ENCODE measurements at places on chromosomes 11 and 22.

DNA sequence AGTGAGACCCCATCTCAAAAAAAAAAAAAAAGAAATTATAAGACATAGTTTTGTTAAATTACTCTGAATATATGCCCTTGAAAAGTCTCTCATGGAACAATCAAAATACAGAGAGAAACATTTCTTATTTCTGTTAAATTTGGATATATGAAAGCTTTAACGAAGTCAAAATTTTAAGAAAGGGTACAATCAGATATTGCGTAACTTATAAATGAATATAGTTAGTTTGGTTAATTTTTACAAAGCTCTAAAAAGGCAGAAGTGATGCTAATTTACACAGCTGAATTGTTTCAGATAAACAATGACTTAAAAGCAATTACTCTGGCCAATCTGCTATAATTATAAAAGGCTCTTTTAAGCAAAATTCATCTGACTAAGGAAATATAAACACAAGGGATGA lies 611.6 kb upstream of the CCDC179 start:
- no peak for DNase-seq

- no peak for DNase-seq
Observed at GRCh38 chr22:30552719-30553118, 6.2 kb upstream of the SEC14L6 start.

- no peak for DNase-seq
Observed at GRCh38 chr11:122594986-122595645, 60.4 kb upstream of the UBASH3B start.

- no peak for DNase-seq
Observed at GRCh38 chr22:22425783-22426624, 82.5 kb downstream of the ZNF280B start.

DNA sequence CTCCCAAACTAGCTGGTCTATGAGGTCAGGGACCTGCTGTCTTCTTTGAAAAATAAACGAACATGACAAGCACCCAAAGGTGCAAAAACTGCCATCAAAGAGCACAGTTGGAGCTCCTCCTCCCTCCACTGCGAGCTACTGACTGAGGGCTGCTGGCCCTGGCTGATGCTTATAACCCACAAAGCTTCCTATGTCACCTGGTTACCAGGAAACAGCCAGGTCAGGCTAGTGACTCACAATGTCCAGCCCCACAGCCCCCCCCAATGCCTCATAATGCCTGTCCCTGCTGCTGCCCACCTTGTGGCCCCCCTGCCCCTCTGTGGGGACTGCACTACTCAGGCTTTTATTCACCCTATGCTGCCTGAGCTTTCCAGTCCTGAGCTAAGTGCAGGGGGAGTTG lies at the start of gene DRICH1:
DRICH1 (minus strand) TSS at position 144 of the 400 bp plus-strand sequence. CDS start 298 bp downstream, outside the sequence.
- no peak for DNase-seq

DNA sequence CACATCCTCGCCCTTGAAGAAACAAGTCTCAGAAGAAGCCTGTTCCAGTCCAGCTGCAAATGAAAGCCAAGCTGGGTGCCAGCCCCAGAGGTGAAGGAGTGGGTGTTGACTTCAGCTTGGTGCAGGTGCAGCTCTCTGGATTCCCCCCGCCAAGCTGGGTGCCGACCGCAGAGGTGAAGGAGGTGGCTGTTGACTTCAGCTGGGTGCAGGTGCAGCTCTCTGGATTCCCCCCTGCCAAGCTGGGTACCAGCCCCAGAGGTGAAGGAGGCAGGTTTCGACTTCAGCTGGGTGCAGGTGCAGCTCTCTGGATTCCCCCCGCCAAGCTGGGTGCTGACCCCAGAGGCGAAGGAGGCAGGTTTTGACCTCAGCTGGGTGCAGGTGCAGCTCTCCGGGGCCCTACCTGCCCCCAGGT lies 1234.0 kb downstream of the TBC1D22A start:
- no peak for DNase-seq

- no peak for DNase-seq
Observed at GRCh38 chr11:72570893-72571661, 103.1 kb downstream of the PDE2A start.

GRCh38 chr11:130609121-130610035 lies 160.9 kb downstream of the ADAMTS15 start:
- peak; percentile 63 for DNase-seq

DNA sequence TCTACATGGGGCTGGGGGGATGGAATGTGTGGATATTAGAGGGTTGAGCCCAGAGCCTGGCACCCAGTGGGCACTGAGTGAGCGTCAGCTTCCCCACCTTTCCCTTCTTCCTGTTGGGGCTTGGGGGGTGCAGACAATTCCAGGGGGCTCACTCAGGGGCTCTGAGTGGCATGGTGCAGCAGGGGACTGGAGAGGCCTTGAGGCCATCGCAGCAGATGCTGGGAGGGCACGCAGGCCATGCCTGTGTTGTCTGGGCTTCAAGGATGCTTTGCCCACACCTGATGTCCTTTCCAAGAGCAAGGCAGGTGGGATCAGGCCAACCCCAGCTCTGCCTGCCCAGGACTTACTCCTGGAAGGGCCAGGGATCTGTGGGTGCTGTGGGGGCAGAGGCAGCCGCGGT lies 11.2 kb upstream of the TTLL12 start:
- no peak for DNase-seq

- no peak for DNase-seq
Observed at GRCh38 chr11:117931971-117932370, 2.8 kb upstream of the TMPRSS13 start.

DNA sequence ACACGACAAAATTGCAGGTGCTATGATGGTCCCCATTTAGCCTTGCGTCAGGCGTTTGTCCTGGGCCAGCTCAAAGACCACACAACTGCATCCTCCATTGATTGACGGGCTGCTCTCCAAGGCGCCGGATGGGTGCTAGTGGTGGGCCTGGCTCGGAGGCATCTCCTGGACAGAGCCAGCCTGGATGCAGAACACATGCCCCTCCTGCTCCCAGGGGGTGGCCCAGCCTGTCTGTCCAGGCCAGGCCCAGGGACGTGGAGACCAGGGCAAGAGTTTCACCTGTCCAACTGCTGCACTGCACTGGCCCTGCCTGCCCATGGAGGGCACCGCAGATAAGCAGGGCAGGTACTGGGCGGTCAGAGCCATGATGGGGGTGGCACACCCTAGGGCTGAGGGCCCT lies 23.4 kb upstream of the FGF19 start:
- no peak for DNase-seq

DNA sequence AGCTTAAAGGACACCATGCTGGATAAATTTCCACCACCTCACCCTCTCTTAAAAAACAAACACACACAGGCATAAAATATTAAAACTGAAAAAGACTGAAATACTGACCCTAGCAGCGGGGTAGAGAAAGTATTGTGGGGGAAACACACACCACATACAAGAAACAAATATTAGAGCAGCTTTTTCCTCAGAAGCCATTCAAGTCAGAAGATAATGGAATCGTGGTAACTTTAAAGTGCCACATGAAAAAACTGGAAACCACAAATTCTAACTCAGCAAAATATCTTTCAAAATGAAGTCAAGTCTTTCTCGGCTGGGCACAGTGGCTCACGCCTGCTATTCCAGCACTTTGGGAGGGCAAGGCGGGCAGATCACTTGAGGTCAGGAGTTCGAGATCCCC lies 223.2 kb downstream of the DYNC2H1 start:
- DNase-seq: no peak

GRCh38 chr11:19743622-19744021 lies 31.0 kb downstream of the NAV2 start:
- no peak for DNase-seq

- no peak for DNase-seq
Observed at GRCh38 chr22:45455621-45456020, 42.1 kb downstream of the RIBC2 start.

GRCh38 chr22:32501836-32502752 lies 27.5 kb downstream of the FBXO7 start:
- DNase-seq: no peak

GRCh38 chr11:103871923-103872551 lies 164.4 kb upstream of the DDI1 start:
- no peak for DNase-seq

- DNase-seq: no peak
Observed at GRCh38 chr11:114783805-114784204, 105.5 kb downstream of the NXPE2 start.

DNA sequence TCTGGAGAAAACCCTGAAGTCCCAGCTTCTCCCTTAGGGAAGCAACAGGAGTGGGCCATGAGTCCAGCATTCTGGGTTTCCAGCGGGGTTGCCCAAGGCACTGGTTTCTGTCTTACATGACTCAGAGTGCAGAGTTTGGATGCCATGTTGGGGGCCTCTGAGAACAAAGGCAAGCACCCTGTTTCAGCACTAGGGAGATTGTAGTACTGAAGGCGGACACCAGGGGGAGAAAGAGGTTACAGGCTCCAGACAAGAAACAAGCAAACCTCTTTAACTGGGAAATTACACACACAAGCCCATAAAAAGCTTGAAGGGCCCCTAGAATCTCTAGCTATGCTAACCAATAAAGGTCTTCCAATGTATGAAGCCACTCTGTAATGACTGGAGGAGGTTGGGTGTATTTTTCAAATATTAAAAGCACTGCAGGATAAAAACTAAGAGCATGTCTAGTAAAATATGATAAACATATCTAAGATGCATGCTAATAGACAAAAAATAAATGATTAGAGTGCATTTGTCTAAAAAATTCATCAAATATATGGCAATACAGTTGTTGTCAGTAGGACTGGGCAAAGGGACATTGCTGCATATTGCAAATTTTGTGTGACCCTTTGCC lies 7.1 kb downstream of the MS4A6E start:
- peak; percentile 14 for DNase-seq

DNA sequence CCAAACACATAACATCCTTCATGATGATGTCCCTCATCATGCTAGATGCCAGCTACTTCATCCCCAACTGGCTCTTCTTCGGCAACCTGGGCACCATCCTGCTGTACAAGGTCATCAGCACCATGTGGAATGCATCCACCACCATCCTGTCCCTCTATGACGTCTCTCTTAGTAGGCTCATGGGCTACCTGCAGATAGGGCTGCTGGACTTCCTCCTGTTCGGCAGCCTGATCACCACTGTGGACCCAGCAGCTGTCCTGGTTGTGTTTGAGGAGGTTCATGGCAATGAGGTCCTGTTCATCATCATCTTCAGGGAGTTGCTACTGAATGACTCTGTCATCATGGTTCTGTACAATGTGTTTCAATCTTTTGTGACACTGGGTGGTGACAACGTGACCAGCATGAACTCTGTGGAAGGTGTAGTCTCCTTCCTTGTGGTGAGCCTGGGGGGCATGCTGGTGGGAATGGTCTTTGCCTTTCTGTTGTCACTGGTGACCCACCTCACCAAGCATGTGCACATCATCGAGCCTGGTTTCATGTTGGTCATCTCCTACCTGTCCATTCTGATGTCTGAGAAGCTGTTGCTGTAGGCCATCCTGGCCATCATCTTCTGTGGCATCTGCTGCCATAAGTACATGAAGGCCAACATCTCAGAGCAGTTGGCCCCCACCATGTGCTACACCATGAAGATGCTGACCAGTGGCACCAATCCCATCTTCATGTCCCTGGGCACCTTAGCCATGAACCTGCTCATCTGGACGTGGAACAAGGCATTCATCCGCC lies 120.7 kb upstream of the SERPIND1 start:
- DNase-seq: no peak

GRCh38 chr11:32472226-32472625 lies 36.9 kb upstream of the WT1 start:
- no peak for DNase-seq

- DNase-seq: peak; percentile 89
Observed at GRCh38 chr22:38017272-38017920, 33.0 kb upstream of the SOX10 start.

- DNase-seq: no peak
Observed at GRCh38 chr22:19801340-19802000, 40.9 kb downstream of the TBX1 start.

DNA sequence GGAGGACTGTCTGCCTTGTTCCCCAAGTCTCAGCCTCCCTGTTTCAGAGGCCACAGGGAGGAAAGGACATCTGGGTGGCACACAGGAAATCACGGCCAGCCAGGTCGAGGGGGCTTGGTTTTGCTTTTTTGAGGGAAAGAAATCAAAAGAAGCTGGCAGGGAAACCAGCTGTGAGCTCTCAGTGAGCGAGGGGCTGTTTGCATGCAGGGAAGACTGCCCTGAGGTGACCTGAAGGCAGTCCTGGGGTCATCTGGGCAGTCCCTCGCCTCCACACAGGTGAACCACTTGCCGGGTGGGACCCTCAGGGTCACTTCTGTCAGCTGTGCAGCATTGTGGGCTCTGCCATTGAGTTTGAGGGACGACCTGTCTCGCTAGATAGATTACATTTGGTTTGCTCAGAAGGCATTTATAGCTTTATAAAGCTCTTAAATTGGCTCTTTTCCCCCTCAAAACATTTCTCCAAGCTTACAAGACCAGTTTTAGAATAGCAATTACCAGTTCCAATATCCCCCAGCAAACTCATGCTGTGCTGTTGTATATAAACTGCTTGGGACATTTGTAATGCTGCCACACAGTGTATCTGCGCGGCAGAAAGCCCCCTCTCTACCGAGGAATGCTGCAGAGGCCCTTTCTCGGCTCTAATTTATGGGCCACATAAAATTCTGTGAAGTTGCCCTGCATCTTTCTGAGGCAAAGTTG lies 28.3 kb downstream of the PKNOX2 start:
- DNase-seq: no peak

DNA sequence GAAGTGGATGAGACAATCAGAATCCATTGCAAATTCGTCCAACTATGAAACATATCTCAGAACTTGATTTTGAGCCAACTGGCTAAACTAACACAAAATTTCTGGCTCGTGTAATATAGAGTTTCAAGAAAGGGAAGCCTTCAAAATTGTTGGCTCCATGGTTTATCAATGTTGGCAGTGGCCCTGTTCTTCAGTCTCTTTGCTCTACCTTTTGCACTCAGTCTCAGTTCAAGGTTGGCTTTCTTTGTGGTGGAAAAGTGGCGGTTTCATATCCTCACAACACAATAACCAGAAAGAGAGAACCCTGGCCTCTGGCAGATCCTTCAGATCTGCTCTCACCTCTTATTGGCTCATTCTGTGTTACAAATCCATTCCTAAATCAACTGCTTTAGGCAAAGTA lies 473.8 kb upstream of the API5 start:
- DNase-seq: no peak

- DNase-seq: no peak
Observed at GRCh38 chr11:96647621-96648020, 257.8 kb downstream of the JRKL start.

DNA sequence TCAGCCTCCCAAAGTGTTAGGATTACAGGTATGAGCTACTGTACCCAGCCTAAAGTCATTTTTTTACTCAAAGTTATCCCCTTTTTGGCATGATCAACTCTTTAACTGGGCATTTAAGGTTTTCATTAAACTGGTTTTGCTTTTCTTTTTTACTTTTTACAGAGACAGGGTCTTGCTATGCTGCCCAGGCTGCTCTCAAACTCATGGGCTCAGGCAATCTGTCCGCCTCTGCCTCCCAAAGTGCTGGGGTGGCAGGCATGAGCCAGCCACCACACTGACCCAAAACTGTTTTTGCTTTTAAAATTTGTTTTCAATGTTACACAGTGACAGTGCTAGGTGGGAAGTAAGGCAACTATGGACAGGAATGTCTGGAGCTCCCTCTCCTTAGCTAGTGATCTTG lies 3.9 kb upstream of the ZBED5 start:
- DNase-seq: no peak

- peak; percentile 50 for DNase-seq
Observed at GRCh38 chr11:134498326-134499139, 86.5 kb upstream of the B3GAT1 start.

- DNase-seq: no peak
Observed at GRCh38 chr11:130670200-130670599, 221.8 kb downstream of the ADAMTS15 start.
